Activated CD4-positive, alpha-beta T cell treated with anti-CD3 and anti-CD28 coated beads, Interleukin-2, amount 50 U/mL, for 24 hours (primary cell): ENCODE measurements at places on chromosomes 4 and X.

DNA sequence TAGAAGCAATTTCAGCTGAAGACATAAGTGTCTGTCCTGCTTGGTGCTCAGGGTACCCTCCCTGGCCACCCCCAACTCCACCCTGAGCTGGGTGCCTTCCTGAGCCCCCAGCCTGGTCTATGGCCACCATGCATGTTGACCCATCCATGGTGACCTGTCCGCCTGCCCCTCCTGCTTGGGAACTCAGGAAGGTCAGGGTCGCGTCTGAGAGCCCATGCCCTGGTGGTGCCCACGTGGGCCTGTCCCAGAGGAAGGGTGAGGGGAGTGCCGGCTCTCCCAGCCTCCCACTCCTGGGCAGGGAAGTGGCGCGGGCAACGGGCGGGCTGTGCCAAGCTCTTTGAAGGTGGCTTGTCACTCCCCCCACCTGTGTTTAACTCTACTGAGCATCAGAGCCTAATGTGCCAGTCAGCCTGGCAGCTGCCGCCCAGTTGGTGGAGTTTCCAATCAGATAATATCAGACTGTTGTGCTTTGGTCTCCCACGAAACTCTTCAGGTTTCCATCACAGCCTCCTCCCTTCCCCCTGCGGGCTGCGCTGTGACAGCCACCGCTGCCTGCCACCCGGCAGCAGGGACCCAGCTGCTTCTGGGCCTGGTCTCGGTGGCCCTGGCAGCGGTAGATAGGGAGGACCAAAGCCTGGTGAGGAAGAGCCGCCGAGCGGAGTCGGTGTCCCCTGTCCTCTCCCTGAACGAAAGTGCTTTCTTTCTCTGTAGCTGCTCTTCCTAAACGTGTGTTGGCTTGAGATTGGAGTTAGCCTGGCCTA lies 4.8 kb downstream of the SH3BP2 start:
- no peak for DNase-seq

DNA sequence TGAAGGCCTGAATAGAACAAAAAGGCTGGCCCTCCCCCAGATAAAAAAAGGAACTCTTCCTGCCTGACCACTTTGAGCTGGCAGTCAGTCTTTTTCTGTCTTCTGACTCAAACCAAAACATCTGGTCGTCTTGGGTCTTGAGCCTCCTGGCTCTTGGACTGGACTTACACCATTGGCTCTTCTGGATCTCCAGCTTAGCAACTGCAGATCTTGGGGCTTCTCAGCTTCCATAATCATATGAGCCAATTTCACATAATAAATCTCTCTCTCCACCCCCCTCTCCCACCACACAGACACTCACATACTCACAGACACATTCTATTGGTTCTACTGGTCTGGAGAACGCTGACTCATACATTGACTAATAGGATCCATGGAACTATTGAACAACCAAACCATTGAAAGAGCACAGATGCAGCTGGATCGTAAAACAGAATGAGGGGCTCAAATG lies 15.6 kb upstream of the CWH43 start:
- no peak for DNase-seq

- no peak for DNase-seq
These were observed 85.1 kb upstream of the ZCCHC13 start for GRCh38 chrX:74218895-74219294.

GRCh38 chrX:87727620-87728019 lies 210.0 kb downstream of the KLHL4 start:
- DNase-seq: no peak

DNA sequence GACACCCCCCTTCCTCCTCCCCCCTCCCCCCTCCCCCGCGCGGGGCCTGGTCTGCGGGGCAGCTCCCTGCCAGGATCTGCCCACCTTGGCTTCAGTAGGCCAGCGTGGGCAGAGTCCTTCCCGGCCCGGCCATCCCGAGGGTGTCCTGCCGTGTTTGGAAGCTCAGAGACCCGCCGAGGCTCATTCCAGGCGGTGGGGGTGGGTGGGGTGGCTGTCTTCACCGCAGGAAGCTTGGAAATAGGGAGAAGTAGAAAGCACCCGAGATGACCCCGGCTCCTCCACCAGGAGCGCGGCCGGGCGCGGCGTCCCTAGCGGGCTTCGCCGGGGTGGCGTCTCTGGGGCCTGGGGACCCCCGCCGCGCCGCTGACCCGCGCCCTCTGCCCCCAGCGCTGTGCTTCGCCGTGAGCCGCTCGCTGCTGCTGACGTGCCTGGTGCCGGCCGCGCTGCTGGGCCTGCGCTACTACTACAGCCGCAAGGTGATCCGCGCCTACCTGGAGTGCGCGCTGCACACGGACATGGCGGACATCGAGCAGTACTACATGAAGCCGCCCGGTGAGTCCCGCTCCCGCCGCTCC lies 1.6 kb downstream of the NAT8L start:
- no peak for DNase-seq

GRCh38 chr4:159185591-159186023 lies 82.7 kb downstream of the RAPGEF2 start:
- DNase-seq: no peak

GRCh38 chr4:148686449-148686848 lies 244.2 kb upstream of the NR3C2 start:
- no peak for DNase-seq

DNA sequence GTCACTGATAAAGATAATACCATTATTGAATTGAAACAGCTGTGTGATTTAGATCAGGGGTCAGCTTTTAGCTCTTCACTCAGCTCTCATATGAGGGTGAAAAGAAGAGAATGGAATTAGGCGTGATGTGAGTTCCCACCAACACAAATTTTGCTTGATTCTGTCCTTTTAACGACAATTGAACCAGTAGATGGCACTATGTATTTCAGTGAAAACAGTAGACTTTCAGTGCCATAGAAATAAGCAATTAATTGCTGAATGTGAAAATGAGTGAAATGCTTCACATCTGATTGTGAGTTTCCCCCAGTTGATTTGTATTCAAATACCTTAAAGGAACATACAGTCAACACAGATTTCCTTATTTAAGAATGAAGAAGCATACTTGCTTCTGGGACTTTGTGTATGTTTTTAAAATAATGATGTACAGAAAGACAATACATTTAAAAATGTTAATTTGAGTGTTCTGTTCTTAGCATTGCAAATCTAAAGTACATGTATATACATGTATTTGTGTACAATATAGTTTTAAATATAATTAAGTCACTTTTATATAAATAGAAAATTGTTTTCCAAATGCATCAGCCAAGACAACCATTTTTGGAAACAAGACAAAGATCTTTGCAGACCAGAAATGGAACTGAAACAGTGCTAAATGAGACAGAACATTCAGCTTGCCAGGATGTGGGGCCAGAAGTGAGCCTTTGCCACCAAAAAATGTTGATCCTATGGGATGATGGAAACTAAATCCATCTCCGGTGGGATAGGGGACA lies 178.8 kb downstream of the SNCA start:
- no peak for DNase-seq

DNA sequence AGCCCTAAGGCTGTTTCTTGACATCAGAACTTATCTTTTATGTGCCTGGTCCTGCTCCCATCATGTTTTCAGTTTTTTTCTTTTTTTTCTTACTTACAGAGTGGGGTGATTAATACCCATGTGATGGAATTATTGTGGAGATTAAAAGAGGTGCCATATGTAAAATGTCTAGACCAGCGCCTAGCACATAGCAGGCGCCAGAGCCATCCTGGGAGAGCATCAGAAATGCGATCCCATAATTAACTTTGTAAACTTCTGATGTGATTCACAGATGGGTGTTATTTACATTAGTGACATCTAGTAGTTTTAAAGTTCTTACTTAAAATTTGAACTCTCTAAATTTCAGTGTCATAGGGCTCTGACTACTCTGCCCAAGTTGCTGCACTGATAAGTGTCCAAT lies 66.2 kb upstream of the PGRMC2 start:
- no peak for DNase-seq

- no peak for DNase-seq
These were observed 72.8 kb downstream of the IRF2 start for GRCh38 chr4:184401397-184402171.
